ENCODE measurements at places on chromosomes 1 and 21. TPM values are rescaled to one million over a fixed set of nuclear protein-coding genes. Genes with fewer than 3 reads are reported as not detected.

Gene MPZ
- 0.43 TPM for total RNA-seq

DNA sequence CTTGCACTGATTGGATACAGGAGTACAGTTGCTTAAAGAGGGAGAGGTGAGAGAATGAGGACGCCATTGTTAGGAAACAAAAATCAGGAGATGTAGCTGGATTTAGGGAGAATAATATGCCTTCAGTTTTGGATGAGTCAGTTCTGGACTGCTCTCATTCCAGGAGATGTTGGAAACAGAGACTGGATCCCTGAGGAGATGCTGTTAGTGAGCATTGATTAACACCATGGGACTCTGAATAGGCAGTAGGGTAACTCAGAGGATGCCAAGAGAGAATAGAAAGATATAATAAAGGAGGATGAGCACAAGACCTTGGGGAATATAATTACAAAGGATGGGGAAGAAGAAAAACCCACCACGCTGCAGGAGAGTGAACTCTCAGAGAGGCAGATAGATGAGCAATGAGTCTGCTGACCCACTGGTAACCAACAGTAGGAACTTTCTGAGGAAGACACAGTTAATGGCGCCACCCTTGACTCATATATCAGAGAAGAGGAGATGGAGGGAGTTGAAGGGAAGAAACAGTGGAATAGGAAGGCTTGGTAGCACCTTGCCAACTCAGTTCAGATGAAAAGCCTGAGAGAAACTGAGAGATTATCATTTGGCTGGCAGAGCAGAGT lies 10.5 kb downstream of the KCNJ15 start:
- no peak for DNase-seq

Gene BTG2
- total RNA-seq: 13.8 TPM

Gene SPOCD1
- 14.6 TPM for total RNA-seq
